Effector CD4-positive, alpha-beta T cell (primary cell): ENCODE measurements at places on chromosomes 5 and 9.

- no peak for DNase-seq
These were observed 1002.7 kb downstream of the CDH18 start for GRCh38 chr5:18985171-18985758.

- no peak for DNase-seq
These were observed 15.4 kb downstream of the ANKRD34B start for GRCh38 chr5:80554646-80555045.

GRCh38 chr5:34817558-34818351 is 21.2 kb upstream of the TTC23L start:
- DNase-seq = no peak

- no peak for DNase-seq
These were observed 136.7 kb downstream of the PRKACG start for GRCh38 chr9:68877219-68877618.
